T-helper 17 cell (primary cell): ENCODE measurements at places on chromosomes 2 and 18.

DNA sequence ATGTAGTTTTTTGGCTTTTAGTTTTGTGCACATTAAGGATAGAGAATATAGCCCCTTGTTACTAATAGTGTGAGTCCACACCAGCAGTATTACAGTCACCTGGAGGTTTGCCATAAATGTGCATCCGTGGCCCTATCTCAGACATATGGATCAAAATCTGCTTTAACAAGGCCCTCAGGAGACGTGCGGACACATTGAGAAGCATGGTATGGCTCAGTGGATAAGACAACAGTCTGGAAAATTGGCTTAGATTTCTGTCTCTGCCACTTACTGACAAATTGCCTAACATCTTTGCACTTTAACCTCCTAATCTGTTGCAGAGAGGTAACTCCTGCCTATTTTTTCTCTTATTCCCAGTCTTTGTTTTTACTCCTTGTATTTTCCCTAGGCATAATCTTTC lies 307.2 kb upstream of the DLGAP1 start:
- no peak for DNase-seq

DNA sequence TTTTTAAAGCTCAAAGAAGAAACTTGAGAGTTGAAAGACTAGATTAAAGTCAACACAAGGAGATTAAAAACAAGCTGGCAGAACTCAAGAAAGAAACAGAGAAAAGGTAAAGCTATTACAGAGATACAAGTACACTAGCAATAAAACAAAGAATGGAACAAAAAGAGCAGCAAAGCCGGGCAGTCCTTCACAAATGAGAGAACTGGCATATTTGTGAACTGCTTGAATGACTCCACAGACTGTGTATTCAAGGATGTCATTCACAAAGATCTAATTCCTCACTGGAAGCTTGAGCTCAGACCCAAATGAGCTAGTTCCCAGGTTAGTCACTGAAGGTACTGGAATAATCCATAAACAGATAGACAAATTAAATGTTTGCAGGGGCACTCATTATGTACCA lies 318.0 kb downstream of the MYCN start:
- no peak for DNase-seq

DNA sequence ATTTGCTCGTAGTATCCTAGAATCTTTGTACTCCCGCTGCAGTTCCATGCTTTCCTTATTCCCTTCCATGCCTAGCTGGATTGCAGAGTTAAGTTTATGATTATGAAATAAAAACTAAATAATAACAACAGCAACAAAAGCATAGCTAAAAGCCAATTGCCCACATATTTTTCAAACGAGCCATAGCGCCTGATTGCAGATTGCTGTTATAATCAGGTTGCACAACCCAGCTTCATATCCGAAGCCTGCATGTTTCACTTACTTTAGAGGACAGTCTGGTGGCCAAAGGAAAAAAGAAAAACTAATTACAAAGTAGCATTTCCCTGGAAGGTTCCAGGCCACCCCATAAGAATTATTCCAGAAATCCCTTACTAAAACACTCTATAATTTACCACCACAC lies 31.9 kb upstream of the PNO1 start:
- no peak for DNase-seq

DNA sequence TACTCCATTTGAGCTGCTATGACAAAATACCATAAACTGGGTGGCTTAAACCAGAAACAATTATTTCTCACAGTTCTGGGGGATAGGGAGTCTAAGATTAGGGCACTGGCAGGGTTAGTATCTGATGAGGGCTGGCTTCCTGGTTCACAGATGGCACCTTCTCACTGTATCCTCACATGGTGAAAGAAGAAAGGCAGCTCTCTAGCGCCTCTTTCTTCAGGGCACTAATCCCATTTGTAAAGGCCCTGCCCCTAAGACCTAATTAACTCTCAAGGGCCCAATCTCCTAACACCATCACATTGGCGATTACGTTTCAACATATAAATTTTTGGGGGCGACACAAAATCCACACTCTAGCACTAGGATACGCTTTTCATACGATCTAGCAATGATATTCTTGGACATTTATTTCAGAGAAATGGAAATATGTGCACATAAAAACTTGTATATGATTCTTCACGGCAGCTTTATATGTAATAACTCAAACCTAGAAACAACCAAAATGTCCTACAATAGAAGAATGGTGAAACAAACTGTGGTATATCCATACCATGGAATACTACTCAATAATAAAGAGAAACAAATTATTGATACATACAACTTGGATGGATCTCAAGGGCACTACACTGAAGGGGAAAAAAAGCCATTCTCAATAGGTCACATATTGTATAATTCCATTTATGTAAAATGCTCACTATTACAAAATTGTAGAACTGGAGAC lies 111.0 kb downstream of the BCL2L11 start:
- DNase-seq = no peak

DNA sequence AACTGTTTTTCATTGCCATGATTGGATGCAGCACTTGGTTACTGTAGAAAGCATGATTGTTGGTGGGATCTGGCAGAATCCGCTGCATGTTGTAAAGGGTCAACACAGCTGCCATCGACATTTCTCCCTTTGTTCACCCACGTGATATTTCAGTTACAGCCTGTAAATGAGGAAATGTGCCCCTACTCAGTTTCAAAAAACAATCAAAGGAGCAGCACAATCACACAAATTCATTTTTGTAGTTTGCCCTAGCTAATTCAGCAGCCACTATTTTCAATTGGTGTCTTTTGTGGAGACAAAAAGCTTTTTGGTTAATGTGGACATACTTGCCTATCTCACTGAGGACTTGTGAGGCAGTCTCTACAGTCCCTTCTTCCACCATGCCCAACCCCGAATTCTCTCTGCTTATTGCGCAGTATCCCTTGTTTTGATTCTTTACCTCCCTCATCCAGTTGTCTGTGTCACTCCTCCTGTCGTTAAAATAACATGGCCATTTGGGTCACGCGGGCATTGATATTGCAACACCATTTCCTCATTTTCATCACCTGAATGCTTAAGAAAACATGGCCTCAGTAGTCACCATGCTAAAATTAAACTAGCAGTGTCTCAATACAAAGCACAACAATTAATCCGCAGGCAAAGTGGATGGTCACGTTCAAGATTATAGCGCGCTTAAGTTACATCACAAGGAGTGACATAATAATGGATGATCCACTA lies 6.4 kb upstream of the PROC start:
- DNase-seq = no peak

GRCh38 chr2:161391737-161392506 lies 24.2 kb upstream of the TBR1 start:
- DNase-seq = no peak

DNA sequence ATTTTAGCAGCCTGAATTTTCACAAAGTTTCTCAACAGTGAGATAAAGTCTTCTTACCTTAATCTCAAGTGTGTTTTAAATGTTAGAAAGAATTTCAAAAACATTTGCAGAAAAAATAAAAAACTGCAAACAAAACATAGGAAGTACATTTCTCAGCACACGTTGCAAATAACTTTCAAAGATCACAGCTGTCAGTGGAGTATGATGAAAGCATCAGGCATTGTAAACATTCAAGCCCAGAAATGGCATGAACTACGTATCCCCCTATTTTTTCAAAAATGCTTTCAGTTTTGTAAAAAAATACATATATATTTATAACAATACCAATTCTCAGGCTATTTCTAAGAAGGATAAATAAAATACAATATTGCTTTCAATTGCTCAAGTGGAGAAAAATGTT lies 320.6 kb upstream of the TFPI start:
- DNase-seq = no peak

DNA sequence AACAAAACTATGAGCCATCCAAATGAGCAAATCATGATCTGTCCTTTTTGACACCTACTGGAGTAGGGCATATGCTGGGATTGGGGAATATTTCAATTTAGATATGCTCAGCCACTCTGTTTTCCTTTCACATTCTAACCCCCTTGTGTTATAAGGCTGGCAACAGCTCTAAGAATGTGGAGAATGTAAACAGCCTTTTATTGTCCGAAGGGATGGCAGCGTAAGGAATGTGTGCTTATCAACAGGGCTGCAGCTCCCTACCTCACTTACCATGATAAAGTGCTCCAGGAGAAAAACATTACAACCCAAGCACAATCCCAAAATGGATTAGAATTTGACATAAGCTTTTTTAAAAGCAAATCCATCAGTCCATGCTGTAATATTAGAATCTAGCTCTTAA lies 2.2 kb downstream of the NXPH2 start:
- no peak for DNase-seq

DNA sequence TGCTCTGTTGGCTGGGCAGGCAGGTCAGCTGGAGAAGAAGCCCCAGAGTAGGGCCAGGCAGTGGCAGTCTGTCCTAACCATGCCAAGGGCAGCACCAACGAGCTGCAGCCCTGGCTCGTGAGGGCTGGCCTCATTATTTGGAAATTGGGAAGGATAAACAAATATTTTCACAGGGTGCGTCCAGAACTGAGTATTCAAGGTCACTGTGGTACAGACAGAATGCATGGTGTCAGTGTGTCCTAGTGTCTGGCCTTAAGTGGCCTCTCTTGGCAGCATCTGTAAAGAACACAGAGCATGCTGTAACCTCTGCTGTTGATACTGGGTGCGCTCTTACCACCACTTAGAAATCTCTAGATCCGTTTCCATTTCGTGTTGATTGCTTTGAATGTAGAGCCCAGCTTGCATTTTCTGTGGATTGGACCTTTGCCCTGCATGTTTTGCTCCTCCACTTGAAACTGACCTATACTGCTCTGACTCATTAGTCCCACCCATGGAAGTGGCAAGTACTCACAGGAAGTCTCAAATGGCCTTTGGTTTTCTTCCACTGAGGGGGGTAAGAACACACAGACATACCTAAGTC lies 88.2 kb downstream of the GREB1L start:
- DNase-seq = no peak

DNA sequence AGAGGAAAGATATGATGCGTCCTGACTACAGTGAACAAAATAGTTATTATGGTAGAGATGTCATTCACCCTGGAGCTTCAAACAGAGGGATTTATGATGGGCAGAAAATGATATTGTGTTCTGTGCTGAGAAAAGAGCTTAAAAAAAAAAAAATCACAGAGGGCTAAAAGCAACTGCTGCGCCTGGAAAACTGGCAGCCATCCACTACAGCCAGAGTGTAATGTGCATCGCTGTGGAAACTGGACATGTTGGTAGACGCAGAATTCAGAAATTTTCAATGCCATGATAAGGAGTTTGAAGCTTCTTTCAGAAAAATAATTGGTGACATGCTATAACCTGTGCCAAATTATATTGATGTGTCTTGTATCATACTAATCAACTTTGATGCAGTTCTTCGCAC lies 122.9 kb upstream of the SOX11 start:
- no peak for DNase-seq

DNA sequence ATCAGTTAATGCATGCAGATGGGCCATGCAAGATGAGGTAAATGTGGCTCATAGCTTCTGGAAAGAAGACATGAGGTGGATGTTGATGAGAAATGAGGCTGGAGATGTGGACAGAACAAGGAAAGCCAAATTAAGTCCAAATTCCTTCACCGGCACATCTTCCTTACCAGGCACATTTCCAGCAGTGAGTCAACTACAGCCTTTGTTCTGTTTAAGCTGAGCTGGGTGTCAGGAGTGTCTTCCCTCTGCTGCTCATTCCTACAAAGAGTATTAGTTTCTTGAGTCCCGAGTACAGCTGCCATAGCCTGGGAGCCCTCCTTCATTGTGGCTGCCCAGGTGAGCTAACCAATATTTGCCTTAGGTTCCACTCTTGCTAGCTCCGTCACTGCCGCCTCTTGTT lies 945.0 kb downstream of the SLC4A3 start:
- DNase-seq = no peak

DNA sequence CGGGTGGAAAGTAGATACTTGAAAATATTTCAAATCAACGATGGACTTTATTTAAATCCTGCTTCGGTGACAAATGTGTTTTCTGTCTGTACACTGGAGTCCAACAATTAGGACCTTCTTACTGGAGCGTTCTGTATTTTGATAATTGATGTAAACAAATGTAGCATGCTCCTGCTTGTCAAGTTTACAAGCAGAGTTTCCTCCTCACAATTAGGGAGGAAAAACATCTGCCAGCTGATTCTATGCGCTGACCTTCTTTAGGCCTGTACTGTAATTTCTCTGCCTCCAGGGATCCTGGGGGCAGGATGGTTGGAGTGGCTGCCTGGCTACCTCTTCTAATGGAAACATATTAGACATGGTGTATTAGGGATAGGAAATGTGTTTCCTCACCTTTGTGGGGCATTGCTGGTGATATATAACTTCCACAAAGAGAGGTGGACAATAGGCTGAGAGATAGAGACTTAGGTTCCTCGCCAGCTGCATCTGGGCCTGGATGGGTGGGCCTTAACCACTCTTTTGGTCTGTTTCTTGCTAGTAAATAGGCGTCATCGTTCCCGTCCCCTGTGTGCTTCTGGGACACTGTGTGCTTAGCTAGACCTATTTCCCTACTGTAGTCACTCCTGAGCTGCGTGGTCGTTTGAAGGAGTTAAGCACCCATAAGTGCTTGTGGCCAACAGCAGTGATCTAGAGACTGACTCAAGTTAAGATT lies 19.3 kb downstream of the GATA6 start:
- DNase-seq = no peak

DNA sequence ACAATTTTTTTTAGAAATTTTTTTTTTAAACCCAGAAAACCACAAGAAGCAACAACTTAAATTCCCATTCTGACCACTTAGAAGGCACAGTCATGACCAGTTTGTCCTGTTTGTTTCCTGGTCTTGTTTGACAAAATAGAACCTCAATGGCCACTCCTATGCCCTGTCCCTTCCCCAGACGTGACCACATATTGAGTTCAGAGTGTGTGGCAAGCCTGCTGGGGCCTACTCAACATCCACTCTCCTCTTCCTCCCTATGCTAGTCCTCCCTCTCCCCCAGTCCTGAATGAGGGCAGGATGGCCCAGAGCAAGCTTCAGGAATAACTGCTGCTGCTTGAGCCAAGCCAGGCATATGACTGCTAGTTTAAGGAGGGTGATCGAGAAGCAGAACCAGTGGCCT lies 89.6 kb downstream of the PRELID3A start:
- no peak for DNase-seq

DNA sequence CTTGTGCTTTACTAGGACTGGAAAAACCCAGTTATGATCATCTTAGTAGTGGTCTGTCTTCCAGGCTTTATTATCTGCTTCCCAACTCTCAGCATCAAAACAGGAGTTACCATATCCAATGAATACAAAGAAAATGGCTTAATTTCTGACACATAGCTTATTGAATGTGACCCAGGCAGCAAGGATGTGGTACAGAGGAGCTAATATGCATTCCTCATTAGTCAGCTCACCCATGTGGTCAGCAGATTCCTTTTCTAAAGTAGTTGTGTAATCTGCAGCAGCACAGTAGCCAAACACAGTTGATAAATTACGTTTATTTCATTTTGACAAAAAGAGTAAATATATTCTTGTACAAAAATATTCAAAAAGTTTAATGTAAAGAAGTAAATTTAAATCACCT lies 43.6 kb downstream of the TSPYL6 start:
- DNase-seq = no peak

- peak; percentile 31 for DNase-seq
Measured at GRCh38 chr2:55133467-55134315, 83.4 kb upstream of the RTN4 start.
